ENCODE measurements at places on chromosomes 7 and 10.

- no peak for DNase-seq
These were observed 20.1 kb downstream of the AFAP1L2 start for GRCh38 chr10:114384181-114384580.

DNA sequence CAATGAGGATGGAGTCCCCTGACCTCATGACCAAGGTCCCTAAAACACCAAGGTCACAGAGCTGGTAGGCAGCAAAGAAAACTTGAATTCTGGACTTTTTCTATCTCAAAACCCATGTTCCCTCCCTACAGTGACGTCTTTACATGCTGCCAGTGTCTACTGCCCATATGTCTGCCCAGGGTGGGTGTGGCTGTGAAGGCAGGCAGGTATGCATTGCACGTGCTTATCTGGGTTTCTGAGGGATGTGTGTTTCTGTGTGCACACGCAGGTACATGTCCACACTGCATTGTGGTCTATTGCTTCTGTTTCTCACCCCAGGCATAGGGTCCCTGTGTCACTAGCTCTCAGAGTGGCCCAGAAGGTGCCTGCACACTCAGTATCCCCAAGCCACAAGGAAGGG is 13.5 kb downstream of the ATP6V1F start:
- DNase-seq = no peak

DNA sequence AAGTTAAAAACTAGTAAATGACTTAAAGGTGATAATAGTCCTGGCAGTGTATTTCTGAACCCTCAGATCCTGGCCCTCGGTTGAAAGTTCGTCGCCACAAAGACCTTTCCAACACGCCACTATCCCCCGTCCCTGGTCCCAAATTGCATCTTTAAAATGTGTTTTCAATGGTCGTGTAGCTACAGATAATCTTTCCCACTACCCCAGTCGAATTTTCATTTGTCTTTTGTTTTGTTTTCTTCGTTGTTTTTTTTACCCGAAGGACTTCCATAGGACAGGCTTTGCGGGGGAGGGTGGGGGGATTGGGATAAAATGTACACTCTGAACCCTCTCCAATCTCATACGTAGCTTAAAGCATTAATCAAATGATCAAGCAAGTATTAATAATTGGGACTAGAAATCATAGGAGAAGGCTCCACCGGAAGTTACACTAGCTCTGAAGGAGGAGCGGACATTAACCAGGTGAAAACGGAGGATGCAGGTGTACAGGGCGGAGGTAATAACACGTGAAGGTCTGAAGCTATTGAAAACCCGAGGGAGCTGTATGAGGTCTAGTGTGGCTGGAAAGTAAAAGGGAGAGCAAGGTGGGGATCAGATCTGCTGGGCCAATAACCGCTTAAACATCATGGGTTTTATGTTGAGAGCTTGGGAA is 32.8 kb upstream of the PHF14 start:
- no peak for DNase-seq

GRCh38 chr7:97079300-97079699 is 38.2 kb upstream of the SDHAF3 start:
- no peak for DNase-seq

DNA sequence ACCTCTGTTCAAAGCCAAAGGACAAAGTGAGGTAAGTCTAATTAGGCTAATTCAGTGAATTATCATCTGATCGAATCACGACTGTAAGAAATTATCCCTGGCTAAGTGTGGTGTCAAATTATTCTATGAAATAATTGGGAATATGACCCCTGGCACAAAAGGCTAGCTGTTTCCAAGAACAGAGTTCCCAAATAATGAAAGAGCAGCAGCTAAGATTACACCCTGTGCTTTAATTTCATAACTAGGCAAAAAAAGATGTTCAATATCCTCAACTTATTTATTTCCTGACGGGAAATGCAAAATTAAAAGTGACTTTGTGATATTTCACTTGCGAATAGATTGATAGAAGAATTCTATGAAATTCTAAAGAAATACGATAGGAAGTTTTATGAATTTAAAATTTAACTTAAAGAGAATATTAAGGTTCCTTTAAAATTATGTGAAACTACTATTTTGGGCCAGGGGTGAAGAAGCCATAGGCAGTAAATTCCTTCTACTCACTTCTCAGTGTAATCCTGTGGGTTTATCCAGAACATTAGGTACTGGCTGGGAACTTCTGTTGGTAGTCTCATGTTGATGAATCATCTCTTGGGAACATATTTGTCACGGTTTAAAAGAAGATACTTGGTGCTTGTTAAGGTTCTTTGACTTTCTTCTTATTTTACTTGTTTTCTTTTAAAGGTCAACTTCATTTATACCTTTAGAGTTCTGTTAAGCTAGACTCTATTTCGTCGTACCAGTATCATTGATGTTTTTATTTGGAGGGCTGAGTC is 148.5 kb downstream of the POLR1F start:
- DNase-seq = no peak

- no peak for DNase-seq
These were observed 9.2 kb upstream of the SFRP5 start for GRCh38 chr10:97780841-97781617.

GRCh38 chr10:28937959-28938358 is 260.6 kb downstream of the BAMBI start:
- DNase-seq = no peak

- DNase-seq = no peak
These were observed 101.9 kb upstream of the PRSS58 start for GRCh38 chr7:142359694-142360279.

GRCh38 chr10:98885378-98885777 is 350.3 kb downstream of the HPSE2 start:
- no peak for DNase-seq

DNA sequence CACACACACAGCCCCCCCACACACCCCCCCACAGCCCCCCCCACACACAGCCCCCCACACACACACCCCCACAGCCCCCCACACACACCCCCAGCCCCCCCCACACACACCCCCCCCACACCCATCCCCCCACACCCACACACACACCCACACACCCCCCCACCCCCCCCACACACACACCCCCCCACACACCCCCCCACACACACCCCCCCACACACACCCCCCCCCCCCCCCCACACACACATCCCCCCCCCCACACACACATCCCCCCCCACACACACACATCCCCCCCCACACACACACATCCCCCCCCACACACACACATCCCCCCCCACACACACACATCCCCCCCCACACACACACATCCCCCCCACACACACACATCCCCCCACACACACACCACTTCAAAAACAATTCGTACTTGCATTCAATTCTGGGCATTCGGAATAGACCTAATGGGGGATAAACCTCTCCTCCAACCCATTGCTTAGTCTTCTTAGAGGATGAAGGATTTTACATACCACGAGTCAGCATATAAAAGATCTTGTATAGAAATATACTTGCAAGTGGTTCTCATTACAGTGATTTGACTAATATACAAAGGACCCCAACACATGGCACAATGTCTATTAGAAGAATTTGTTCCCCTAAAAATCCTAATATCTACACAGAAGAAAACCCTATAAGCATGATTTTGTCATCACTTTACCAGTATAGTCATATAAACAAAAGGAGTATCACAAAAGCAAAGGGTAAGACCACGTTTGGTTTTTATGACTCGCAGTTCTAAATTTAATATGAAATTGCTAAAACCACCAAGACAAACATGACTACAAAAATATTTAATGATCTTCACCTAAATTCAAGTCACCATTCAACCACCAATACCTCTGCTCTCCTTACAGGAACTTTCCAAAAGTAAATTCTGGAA is 80.9 kb downstream of the DIP2C start:
- DNase-seq = no peak

GRCh38 chr10:30438021-30438850 is 4.3 kb downstream of the MAP3K8 start:
- no peak for DNase-seq

GRCh38 chr10:44478876-44479705 is 94.2 kb upstream of the CXCL12 start:
- DNase-seq = no peak

- no peak for DNase-seq
These were observed 132.2 kb downstream of the BBS9 start for GRCh38 chr7:33261585-33261984.

- no peak for DNase-seq
These were observed 651 bp downstream of the AFAP1L2 start for GRCh38 chr10:114403541-114404161.

GRCh38 chr10:98033515-98033914 is 3.1 kb upstream of the CRTAC1 start:
- DNase-seq = no peak

- DNase-seq = no peak
These were observed 3.0 kb upstream of the VIPR2 start for GRCh38 chr7:159147687-159148086.

- no peak for DNase-seq
These were observed 202.9 kb downstream of the GLRX3 start for GRCh38 chr10:130339091-130339490.

GRCh38 chr10:101441541-101442455 is 87.8 kb downstream of the BTRC start:
- no peak for DNase-seq

GRCh38 chr7:17131983-17132655 is 166.3 kb upstream of the AHR start:
- no peak for DNase-seq

- no peak for DNase-seq
These were observed 11.8 kb upstream of the MIOS start for GRCh38 chr7:7554649-7555575.

DNA sequence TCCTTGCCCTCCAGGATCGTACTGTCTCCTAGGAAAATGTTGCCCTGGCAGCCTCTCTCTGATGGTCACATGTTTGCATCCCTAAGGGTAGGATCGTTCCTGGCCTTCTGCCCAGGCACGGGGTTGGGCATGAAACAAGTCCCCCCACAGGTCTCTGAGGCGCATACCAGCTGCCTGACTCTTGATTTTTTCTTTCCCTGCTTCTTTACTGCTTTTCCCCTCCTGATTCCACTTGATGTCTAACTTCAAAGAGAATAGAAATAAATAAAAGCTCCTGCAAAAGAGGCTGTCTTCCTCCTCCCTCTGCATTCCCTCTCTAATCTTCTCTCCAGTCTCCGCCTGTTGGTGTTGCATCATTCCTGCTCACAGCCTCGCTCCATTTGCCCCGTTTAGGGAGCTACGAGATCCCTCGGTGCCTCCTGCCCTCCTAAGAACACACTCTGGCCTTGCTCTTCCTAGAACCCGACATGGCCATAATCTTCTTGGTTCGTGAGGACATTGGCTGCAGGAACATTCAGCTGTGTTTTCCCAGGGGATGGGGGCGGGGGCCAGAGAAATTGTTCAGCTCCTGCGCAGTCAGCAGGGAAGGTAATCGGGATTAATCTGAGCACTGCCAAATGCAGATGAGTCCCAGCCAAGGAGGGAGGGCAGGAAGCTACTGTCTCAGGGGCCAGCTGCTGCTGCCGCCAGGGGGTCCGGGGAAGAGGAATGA is 26.0 kb downstream of the LEP start:
- no peak for DNase-seq

- DNase-seq = no peak
These were observed 60.3 kb downstream of the GLI3 start for GRCh38 chr7:42176724-42177101.

DNA sequence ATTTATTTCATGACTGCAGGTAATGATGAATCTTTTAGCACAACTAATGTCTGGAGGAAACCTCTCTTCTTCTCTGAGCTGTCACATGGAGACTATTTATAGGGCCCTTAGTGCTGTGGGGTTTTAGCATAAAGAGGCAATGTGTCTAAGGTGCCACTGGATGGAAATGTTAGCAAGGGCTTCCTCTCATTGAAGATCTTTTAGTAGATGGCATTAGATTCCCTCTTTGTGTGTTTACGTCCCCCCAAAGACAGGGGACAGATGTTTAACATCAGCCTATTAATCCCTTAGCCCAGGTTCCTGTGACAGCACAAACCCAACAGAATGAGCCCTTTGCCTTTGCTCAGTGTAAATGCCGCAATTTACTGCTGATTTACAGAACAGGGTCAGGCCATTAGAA is 208.6 kb downstream of the SKAP2 start:
- DNase-seq = no peak

DNA sequence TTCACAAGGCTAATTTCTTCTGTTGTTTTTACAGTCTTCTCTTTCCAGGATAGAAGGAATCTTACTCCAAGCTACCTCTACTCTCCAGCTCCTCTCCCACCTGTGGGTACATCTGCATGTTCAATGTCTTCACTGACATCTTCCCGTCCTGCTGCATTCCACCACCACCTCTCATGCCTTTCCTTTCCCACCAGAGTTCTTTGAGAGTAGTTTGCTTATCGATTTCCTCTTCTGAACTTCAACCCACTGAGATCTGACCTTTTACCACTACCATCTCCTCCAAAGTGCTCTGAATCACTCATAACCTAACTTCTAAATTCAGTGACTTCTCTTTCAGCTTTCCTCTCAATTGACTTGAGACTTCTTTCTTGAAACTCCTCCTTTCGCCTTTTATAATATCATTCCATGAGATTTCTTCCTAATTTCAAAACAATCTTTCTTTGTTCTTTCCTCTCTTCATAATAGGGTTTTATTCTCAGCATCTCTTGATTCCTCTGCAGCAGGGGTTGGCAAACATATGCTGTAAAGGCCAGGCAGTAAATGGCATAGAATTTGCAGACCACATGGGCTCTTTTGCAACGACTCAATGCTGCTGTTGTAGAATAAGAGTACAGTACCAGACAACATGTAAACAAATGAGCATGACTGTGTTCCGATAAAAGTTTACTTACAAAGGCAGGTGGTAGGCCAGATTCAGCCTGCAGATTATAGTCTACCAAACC is 22.1 kb downstream of the ACSL5 start:
- DNase-seq = no peak

DNA sequence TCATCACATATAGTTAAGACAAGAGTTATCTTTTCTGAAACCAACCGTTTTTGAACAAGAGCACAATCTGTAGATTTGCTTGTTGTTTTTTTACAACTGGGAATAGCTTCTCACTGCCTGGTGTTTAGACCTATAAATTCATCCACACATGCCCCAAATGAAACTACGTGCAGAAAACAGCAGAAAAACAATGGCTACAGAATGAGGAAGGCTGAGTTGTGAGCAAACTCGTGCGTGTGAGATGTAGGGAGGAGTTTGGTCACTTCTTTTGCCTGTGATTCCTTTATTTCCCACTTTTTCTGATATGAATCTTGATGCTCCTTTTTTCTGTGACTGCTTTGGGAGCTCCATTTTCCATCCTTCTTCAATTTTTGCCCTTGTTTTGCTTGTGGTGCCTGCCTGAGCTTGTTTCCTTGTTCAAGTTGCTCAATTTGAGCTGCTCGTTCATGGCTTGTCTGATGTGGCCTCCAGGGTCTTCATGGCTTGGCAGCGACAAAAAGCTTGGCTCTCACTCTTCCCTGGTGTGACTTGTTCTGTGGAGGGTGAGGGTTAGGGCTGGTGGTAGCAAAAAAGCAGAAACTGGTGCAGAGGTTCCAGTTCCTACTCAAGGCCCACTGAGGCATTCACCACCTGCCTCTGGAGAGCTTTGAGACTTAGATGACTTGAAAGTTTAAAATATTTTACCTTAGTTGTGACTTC is 76.9 kb downstream of the ZNF365 start:
- DNase-seq = no peak

- no peak for DNase-seq
These were observed 120.5 kb upstream of the GHITM start for GRCh38 chr10:84018826-84019225.

Measured in stimulated activated CD4-positive, alpha-beta T cell treated with anti-CD3 and anti-CD28 coated beads, Interleukin-12 subunit alpha, Interleukin-12 subunit beta, amount 100 ng/mL, for 24 hours (primary cell).